ENCODE measurements at places on chromosomes 11 and 22. TPM values are rescaled to one million over a fixed set of nuclear protein-coding genes. Genes with fewer than 3 reads are reported as not detected.

The C11orf91 gene
- not detected for total RNA-seq

DNA sequence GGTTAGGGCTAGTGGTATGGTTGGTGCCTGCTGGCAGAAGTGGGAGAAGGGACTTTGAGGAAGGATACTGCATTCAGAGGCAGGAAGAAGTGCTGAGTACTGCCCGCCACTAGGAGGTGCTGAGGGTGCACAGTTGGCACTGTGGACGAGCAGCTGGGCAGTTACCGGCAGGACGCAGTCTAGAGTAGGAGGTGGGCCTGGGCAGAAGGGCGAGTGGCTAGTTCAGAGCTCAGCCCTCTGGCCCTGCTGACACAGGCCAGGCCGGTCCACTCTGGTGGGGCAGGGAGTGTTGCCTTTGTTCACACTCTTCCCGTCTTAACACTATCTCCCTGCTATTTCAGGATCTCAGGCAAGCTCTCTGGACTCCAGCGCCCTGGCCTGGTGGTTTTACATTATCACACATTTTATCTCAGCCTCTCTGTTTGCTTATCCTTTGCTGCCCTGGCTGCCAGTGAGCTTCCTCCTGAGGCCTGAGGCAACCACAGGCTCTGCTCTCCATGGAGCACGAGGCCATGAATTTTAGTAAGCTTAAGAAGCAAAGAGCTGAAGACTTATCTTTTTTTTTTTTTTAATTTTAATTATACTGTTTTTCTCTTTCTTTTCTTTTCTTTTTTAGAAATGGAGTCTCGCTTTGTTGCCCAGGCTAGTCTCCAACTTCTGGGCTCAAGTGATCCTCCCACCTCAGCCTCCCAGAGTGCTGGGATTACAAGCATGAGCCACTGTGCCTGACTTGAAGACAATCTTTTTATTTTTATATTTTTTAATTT is 26.9 kb downstream of the SNAP29 start:
- H3K4me3 ChIP-seq: peak overlapping the region; percentile 27
- no peak for DNase-seq
- H3K36me3 ChIP-seq: peaks cover 91% of the 10 kb centered on the region
- peaks cover 11% of the 10 kb centered on the region for H3K4me1 ChIP-seq

DNA sequence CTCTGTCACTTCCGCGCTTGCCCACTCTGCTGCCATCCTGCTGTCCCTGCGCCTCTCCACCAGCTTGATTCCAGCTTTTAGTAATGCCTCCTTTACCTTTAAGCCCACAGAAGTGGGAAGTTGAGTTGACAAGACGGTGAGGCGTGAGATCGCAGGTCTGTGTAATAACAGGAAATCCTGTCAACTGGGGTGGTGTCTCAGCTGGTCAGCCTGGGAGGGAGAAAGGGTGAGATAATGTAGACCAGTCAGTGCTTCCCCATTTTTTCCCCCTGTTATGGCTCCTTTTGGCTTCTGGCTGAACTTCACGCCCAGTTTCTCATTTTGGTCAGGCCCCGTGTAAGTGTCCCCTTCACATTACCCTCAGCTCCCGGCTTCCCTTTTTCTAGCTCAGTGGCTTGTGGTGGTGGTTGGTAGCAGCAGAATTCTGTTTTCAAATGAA is 98.9 kb downstream of the TRAF6 start:
- no peak overlapping the region for H3K4me3 ChIP-seq
- H3K27me3 ChIP-seq: no peaks in the 10 kb centered on the region
- H3K27ac ChIP-seq: peak overlapping the region; percentile 73

DNA sequence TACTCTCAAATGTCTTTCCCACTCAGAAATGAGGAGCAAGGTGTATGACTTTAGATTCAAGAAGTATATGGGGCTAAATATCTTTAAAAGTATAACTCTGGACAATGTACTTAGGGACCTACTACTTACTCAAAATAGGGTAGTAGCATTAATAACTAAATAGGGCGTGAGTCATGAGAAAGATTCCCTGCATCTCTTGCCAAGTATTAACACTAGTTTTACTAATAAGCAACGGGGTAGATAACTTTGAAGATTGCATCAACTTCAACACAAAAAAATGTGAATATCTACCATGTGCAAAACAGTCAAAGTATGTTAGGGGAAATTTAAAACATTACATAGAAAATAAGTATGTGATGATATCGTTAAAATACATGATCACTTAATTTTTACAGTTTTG is 99.6 kb downstream of the PGR start:
- H3K27ac ChIP-seq: no peak overlapping the region
- no peaks in the 10 kb centered on the region for H3K27me3 ChIP-seq
- no peaks in the 10 kb centered on the region for H3K4me1 ChIP-seq
- H3K4me3 ChIP-seq: no peak overlapping the region
- no peaks in the 10 kb centered on the region for H3K36me3 ChIP-seq
- no peak for DNase-seq

- no peak overlapping the region for H3K27ac ChIP-seq
- H3K4me1 ChIP-seq: no peaks in the 10 kb centered on the region
- no peak for DNase-seq
Measured at GRCh38 chr11:60195923-60196368, 13.1 kb upstream of the MS4A6A start.

DNA sequence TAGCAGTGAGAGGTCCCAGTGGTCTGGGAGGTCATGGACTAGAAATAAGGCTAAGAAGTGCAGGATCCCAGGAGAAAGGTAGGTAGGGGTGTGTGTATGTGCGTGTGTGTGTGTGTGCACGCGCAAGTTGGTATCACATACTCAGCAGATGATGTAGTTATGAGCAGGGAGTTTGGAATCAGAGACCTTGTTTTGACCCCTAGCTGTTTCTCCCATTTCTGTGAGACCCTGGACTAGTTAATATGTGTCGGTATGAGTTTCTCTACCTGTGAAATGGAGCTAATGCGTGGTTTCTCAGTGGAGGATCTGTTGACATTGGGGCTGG is 1.3 kb downstream of the SERPING1 start:
- DNase-seq: no peak
- no peaks in the 10 kb centered on the region for H3K36me3 ChIP-seq
- H3K4me3 ChIP-seq: peak overlapping the region; percentile 68
- no peaks in the 10 kb centered on the region for H3K27me3 ChIP-seq
- peaks cover 35% of the 10 kb centered on the region for H3K4me1 ChIP-seq
- H3K27ac ChIP-seq: peak overlapping the region; percentile 80

DNA sequence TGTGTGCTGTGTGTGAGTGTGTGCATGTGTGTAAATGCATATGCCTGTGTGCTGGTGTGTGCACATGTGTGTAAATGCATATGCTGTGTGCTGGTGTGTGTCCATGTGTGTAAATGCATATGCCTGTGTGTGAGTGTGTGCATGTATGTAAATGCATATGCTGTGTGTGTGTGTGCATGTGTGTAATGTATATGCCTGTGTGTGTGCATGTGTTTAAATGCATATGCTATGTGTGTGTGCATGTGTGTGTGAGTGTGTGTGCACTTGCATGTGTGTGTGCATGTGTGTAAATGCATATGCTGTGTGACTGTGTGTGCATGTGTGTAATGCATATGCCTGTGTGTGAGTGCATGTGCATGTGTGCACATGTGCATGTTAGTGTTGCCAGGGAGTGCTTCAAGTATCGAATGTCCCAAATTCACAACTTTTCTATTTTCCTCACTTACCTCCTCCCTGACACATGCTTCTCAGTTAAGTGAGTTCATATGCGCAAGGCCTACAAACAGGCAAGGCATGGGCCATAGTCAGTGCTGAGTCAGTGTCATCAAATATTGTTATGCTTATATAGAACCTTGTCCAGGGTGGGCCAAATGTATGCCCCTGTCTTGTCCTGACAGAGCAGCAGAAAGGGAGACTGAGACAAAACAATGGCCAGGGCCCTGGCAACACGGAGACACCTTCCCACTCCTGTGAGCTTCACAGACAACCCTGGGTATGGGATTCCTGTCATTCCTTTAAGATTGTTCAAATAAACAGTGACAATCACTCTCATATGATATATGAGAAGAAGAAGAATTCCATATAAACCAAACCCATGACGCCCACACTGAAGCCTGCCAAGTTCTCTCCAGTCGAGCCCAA is 38.6 kb downstream of the GGTLC2 start:
- H3K27me3 ChIP-seq: no peaks in the 10 kb centered on the region
- H3K4me3 ChIP-seq: no peak overlapping the region
- H3K36me3 ChIP-seq: no peaks in the 10 kb centered on the region
- DNase-seq: no peak
- H3K4me1 ChIP-seq: no peaks in the 10 kb centered on the region
- no peak overlapping the region for H3K27ac ChIP-seq

The OR6A2 gene
- 0.79 TPM for total RNA-seq

The AP2A2 gene
- total RNA-seq: 19.8 TPM

DNA sequence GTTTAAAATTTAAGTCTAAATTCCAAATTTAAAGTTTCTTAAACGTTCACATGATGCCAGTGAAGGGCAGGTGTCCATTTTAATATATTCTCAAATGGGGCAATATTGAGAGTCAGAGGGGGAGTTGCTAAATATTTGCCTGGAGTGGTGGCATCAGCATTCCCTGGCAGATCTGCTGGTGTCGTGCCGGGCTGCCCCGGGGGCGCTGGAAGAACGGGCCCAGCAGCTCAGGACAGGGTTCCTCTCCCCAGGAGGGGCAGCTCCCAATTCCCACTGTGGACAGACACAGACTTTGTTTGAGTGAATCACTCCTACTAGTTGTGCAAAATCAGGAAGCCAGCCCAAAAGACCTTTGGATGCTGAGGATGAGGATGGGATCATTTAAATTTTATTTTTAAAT is 468.7 kb upstream of the B3GAT1 start:
- H3K4me1 ChIP-seq: no peaks in the 10 kb centered on the region
- no peak overlapping the region for H3K4me3 ChIP-seq
- no peak overlapping the region for H3K27ac ChIP-seq
- peaks cover 13% of the 10 kb centered on the region for H3K27me3 ChIP-seq

- H3K27me3 ChIP-seq: no peaks in the 10 kb centered on the region
- no peaks in the 10 kb centered on the region for H3K36me3 ChIP-seq
- H3K4me1 ChIP-seq: peaks cover 10% of the 10 kb centered on the region
Measured at GRCh38 chr11:16985297-16985696, 28.9 kb downstream of the PLEKHA7 start.

DNA sequence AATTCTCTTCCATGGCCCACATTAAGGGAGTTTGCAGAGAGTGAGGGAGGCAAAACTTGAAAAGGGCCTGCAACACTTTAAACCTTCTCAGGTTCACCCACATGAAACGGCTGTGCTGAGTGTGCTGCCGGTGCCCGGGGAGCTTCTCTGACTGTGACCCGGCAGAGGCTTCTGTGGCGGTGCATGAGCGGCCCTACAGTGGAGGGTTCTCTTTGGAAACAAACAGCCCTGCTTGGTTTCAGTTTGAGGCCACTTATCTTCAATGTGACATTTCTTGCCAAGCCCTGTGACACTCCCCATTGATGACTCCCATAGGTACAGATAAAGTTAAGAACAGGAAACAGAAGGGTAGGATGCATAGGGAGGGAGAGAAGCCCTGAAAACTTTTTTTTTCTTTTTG is 31.8 kb downstream of the FAM118A start:
- no peak overlapping the region for H3K4me3 ChIP-seq
- no peak for DNase-seq

DNA sequence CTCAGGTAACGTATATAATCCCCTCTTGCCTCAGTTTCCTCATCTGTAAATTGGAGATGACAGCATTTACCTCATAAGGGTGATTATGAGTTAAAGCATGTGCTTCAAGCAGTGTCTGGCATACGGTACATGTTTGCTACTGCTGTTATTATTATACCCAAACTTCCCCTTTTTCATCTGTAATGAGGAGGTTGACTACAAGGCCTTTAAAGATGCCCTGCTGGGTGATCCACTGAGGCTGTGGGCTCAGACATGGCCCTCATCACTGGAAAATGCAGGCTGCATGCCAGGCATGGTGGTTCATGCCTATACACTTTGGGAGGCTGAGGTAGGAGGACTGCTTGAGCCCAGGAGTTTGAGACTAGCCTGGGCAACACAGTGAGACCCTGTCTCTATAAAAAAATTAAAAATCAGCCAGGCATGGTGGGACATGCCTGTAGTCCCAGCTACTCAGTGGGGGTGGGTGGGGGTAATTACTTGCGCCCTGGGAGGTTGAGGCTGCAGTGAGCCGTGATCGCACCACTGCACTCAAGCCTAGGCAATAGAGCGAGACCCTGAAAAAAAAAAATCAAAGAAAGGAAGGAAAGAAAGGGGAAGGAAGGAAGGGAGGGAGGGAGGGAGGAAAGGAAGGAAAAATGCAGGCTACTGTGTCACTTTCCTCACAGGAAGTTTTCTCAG is 4.3 kb downstream of the PIK3IP1 start:
- H3K36me3 ChIP-seq: peaks cover under 1% of the 10 kb centered on the region
- peak overlapping the region; percentile 97 for H3K27ac ChIP-seq
- H3K4me3 ChIP-seq: no peak overlapping the region

- no peak overlapping the region for H3K27ac ChIP-seq
Measured at GRCh38 chr11:58391879-58392278, 14.8 kb downstream of the OR5B3 start.

GRCh38 chr11:64141081-64141783 is 24.7 kb downstream of the MACROD1 start:
- peaks cover 7% of the 10 kb centered on the region for H3K4me1 ChIP-seq
- no peaks in the 10 kb centered on the region for H3K27me3 ChIP-seq
- H3K36me3 ChIP-seq: peaks cover 6% of the 10 kb centered on the region

The BACE1 gene
- total RNA-seq: 13.4 TPM

DNA sequence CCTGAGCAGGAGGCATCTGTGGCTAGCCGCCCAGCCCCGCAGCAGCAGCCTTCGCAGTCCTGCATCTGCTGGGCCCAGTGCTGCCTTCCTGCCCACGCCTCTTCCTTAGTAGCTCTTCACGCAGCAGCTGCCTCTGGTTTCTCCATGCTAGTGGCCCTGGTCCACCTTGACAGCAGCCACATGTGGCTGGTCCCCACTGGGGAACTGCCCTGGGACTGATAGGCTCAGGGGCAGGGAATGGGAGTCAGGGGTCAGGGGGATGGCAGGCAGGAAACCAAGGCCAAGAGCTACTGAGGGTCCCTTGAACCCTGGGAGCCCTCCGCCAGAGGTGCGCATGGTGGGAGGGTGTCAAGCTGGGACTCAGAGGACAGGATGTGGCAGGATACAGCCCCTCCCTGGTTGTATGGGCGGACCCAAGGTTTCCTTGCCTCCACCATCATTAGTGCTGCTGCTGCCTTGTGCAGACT is 99.4 kb upstream of the PITPNB start:
- no peak overlapping the region for H3K27ac ChIP-seq
- no peak overlapping the region for H3K4me3 ChIP-seq
- H3K4me1 ChIP-seq: peaks cover 92% of the 10 kb centered on the region
- H3K36me3 ChIP-seq: no peaks in the 10 kb centered on the region
- no peaks in the 10 kb centered on the region for H3K27me3 ChIP-seq

GRCh38 chr11:61966734-61967115 is 709 bp downstream of the FTH1 start:
- peaks cover 14% of the 10 kb centered on the region for H3K36me3 ChIP-seq
- peaks cover 89% of the 10 kb centered on the region for H3K4me1 ChIP-seq
- peak overlapping the region; percentile 74 for H3K4me3 ChIP-seq
- H3K27me3 ChIP-seq: no peaks in the 10 kb centered on the region

All from esophagus squamous epithelium (tissue), 5 donors.